ENCODE measurements at places on chromosomes 6 and 20.

DNA sequence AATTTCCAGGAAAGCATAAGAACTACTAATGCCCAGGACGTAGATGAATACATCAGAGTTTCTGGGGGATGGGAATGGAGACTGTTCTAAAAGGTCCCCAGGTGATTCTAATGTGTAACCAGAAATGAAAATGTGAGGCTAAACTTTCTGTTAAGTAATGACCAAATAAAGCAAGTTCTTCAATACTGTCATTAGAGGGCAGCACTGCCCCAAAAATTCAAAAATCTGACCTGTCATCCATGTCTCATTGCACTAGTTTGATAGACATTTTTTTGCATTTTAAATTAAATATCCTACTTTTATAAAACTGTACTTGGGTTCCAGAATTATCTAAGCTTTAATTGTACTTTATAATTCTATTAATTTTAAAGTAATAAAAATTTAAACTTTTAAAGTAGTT lies 94.9 kb downstream of the RFX6 start:
- no peak for DNase-seq

DNA sequence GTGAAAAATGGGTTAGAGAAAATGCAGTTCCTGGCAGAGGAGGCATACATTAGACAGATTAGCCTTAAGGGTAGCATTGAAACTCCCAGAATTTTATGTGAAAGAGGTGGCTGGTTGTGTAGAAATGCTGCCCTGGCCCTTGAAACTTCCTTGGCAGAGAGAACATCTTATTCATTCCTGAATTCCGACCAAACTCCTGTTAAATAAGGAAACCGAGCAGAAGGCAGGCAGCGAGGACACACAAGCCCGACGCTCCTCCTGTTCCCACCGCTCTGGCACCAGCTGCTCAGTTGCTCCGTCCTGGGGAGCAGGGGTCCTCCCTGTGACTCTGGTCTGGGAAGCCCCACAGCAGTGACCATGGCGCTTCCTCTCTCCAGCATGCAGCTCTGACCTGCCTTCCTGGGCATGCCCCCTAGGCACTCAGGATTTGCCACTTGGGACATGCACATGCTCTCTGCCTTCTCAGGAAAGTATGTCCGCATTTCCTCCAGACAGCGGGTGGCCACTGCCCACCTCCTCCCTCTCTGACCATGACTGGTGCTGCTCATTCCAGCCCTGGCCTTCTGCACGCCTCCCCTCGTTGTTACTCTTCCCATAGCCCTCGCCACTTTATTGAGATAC lies 35.2 kb upstream of the CLDN20 start:
- DNase-seq: no peak

GRCh38 chr20:11329271-11329670 lies 588.4 kb upstream of the BTBD3 start:
- no peak for DNase-seq

DNA sequence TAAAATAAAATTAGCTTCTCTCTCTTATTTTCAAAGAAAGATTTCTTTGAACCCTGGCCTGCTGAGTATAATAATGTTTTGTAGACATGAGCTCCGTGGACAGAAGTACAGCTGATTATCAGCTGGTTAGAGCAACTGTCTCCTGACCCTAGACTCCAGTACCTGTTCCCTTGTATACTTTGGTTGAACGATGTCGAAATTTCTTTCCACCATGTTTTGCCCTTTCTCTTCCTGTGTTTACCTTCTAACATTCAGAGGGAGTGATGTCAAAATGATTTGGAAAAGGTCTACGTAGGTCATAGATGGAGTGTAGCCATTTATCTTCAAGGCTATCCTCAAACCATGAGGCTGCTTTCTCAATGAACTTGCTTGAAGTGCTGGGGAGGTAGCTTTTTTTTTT lies 16.8 kb upstream of the ADTRP start:
- DNase-seq: no peak

DNA sequence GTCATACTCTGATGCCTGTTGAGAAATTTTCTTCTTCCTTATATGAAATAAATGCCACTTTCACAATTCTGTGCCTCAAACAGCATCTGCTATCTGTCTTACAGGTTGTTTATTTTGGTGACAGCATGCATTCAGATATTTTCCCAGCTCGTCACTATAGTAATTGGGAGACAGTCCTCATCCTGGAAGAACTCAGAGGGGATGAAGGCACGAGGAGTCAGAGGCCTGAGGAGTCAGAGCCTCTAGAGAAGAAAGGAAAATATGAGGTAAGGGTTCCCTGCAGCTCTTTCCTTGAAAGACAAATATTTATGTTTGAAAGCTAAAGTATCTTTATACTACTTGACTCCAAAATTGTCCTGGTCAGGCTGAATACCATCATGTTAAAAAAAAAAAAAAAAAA lies 15.8 kb downstream of the TSPYL4 start:
- no peak for DNase-seq

DNA sequence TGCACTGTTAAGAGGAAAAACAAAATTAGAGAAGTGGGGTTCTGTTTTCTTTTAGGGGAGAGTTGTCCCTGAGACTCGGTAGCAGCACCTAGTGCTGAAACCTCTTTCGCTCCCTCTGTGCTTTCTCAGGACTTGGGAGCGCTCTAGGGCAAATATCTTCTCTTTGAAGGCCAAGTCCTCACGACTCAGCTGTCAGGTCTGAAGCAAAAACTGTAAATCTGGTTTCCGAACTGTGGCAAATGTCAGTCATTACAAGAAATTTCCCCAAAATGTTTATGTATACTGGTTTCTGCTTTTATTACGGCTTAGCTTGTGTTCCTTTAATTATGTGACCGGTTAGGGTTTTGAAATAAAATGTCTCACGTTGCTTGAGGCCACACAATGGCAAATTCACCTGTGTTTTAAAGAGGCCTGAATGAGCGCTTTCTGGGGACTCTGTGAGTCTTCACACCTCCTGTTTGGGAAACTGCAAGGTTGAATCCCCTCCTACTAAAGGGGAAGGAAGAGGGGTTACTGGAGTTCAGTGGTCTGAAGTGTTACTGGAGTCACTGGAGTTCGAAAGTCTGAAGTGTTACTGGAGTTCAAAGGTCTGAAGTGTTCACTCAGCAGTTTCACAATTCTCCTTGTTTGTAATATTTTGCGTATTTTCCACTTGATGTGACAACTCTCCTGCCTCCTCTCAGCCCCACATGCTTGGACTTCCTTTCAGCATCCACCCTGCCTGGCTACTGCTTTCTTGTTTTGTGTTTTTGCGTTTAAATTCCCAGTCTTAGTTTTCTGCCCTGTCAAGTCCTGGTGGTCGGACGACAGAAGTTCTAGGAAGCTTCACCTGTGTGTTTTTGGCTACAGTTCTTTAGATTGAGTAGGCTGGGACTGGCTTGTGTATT lies 1.6 kb downstream of the SMPDL3A start:
- no peak for DNase-seq

DNA sequence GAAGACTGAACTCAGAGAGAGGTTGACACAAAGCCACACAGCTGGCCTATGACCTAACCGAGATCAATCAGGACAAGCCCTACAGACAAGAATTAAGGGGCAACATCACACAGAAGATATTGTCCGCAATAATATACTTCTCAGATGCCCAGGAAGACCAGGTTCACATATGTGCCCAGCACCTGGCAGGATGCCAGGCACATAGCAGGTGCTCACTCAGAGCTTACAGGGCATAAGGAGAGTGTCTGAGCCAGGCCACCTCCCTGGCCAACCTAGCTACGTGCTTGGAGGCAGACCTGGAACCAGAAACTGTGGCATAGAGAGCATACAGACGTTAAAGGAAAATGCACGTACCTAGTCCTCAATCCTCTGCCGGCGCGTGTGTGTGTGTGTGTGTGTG lies 87.0 kb upstream of the LRFN2 start:
- no peak for DNase-seq

- DNase-seq: no peak
Measured at GRCh38 chr6:79750806-79751205, 119.7 kb downstream of the SH3BGRL2 start.

GRCh38 chr6:133568970-133569889 lies 319.7 kb upstream of the TCF21 start:
- DNase-seq: no peak

- DNase-seq: no peak
Measured at GRCh38 chr6:7137335-7138045, 29.7 kb downstream of the RREB1 start.

GRCh38 chr6:27810768-27811450 lies 101.3 kb downstream of the OR2B2 start:
- no peak for DNase-seq

GRCh38 chr6:7644417-7644816 lies 54.4 kb downstream of the SNRNP48 start:
- DNase-seq: no peak

GRCh38 chr20:37523012-37523391 lies 2.0 kb downstream of the NNAT start:
- DNase-seq: no peak

GRCh38 chr6:140653972-140654371 lies 1279.5 kb upstream of the CITED2 start:
- DNase-seq: no peak
